GM04504 (cell line): ENCODE measurements at places on chromosomes 11 and 22.
A peak's percentile ranks its signal among the peaks of the same experiment; 100 is the strongest.

DNA sequence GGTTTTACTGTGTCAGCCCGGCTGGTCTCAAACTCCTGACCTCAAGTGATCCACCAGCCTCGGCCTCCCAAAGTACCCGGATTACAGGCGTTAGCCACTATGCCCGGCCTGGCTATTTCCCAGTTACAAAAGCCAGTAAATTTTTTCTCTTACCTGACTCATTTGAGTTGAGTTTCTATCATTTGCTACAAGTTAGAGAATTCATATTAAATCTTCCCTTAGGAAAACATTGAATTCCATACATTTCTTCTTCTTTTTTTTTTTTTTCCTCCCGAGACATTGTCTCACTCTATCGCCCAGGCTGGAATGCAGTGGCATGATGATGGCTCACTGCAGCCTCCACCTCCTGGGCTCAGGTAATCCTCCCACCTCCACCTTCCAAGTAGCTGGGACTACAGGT is 26.0 kb downstream of the CHEK2 start:
- no peak for DNase-seq

DNA sequence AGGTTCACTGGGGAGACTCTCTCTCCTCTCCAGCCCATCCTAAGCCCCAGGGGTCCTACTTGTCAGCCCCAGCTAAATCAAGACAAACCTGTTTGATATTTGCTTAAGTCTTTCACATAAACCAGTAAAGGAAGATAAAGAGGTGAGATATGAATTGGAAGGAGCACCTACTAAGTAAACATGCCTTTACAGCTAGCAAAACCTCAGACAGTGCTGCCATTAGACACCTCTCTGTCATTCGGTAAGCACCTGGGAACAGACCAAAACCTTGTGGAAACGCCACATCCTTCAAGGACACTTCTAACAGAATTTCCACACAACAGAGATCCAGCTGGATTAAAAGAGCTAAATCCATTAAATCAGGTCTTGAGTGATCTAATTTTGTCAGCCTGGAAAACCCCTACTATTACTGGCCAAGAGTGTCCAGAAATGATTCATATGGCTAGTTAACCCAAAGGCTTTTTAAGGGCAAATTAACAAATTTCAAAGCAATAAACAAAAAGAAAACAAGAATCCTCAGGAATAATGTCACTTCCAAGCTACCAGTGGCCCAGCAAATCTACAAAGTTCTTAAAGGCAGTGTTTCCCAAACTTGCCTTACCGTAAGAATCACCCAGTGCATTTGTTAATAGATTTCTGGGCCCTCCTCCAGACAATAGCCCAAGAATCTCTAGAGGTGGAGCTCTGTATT is 2.4 kb downstream of the VPS37C start:
- peak; percentile 58 for DNase-seq

DNA sequence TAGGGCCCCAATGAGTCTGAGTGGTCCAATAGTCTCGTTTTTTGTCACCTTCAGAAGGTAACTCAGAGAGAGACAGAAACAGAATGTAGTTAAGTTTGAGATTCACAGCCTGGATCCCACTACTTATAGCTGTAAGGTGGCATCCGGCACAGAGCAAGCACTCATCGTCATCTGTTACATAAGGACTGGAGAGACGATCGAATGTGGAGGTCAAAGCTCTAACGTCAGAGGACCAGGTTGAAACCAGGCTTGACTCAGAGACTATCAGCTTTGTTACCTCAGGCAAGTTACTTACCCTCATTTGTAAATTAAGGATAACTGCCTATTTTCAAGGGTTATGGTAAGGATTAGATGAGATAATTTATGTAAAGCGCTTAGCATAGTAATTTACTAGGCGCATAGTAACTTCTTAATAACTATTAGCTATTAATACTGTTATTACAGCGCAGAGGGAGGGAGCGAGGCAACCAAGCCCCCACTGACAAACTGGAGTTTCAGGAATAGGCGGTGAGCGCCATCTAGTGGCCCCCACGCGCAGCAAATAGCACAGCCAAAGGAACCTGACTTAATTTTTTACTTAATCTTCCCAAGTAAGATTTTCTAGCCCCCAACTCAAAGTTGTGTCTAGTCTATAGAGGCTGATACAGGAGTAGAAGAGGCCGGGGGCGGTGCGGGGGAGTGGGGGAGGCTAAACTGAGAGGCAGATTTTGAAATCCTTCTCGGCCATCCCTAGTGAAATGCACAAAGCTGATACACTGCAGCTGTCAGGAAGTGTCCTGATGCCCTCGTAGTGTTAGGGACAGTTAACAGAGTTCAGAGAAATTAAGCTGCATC is 29.0 kb upstream of the API5 start:
- peak; percentile 3 for DNase-seq

DNA sequence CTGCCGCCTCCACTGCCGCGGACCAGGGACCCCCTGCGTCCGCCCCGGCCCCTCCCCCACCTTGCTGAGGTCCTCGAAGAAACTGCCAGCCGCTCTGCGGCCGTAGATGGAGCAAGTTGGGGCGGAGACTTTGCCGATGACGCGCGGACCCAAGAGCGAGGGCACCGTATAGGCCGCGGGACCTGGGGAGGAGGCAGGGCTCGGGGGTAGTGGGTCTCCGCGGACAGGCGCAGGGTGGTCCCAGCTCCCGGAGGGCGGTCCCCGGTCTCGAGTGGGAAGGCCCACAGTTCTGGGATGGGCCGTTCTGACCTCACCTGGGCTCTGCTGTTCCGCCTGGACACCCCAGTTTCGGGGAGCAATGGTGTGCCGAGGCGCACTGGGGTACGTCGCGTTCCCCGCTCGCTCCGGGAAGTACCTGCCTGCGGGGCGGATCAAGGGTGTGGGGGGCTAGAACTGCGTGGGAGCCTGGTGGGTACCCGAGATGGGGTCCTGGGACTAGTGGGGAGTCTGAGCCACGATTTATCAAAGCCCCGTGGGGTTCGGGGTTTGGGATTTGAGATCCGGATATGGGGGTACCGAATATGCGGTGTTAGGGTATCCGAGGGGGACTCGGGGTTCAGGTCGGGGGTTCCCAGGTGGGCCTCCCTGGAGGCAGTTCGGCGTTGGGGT is 1.2 kb upstream of the TYMP start:
- DNase-seq, result no peak

GRCh38 chr11:2740275-2740940 is 40.6 kb upstream of the KCNQ1OT1 start:
- no peak for DNase-seq

- DNase-seq, result no peak
Observed at GRCh38 chr11:4146772-4147098, 52.1 kb downstream of the RRM1 start.

GRCh38 chr22:40156001-40156516 is 21.7 kb upstream of the TNRC6B start:
- no peak for DNase-seq

- DNase-seq, result no peak
Observed at GRCh38 chr11:47375020-47375419, 3.3 kb downstream of the SPI1 start.

DNA sequence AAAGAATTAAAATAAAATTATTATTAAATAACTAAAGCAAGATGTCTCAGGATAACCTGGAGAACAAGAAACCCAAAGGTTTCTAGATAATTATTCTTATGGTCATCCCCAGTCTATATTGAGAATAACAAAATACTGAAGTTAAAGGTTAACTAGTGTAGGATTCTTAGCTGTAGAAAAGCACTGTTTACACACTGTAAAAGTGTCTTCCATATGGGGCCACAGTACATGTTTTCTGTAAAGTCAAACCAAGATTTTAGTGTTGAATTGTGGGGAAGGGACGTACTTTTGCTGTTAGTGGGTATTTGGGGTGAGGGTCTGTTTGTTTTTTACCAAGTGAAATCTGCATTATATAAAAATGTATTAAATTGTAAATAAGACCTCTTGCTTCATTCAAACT is 47.5 kb upstream of the SOX6 start:
- DNase-seq, result no peak

GRCh38 chr11:95068549-95068948 is 1.8 kb downstream of the SRSF8 start:
- DNase-seq, result peak; percentile 87

DNA sequence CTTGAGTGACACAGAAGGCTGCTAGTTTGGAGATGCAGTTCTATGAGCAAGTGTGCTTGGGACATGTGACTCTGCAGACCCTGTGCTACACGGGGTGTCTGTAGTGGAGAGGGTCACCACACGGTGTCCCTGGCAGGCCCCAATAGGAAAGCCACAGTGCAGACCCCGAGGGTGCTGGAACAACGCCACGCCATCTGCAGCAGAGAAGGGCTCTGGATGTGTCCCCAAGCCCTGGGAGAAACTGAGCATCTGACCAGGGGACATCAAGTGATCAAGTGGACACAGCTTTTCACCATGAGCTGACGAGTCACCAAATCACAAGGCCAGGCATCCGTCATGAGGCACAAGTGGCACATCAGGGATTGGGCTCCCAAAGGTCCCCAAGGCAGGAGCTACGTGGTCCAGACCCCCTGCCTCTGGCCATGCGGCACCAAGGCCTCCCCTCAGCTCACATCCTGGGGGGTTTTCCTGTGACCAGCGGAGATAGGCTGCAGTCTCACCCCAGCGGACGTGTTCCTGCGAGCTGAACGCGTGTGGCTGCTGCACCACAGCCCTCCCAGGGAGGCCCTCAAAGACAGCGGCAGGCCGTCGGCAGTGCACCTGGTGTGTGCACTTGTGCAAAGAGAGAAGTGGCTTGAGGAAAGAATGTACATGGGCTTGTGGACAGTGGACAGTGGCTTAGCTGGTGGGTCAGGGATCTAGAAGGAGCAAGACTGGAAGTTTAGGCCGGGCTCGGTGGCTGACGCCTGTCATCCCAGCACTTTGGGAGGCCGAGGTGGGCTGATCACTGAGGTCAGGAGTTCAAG is 96.7 kb downstream of the RPS6KA4 start:
- no peak for DNase-seq

DNA sequence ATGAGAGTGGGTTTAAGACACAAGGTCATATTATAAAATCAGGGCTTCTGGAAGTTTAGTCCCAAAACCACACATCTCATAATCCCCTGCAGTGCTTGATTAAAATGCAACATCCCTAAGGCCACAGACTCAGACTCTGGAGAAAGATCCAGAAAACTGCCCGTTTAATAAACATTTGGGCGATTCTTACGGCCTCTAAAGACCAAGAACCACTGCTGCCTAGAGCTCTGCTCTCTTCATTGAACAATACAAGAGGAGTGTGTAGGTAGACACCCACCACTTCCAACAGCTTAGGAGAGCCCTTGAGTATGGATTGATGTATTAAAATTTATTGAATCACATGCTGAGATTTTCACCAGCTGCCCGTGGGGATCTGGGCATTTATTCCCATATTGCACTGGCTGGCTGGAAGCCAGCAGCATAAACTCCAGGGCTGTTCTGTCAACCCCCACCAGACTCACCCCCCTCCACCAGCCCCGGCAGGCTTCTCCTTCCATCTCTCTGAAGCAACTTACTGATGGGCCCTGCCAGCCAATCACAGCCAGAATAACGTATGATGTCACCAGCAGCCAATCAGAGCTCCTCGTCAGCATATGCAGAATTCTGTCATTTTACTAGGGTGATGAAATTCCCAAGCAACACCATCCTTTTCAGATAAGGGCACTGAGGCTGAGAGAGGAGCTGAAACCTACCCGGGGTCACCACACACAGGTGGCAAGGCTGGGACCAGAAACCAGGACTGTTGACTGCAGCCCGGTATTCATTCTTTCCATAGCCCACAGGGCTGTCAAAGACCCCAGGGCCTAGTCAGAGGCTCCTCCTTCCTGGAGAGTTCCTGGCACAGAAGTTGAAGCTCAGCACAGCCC is 749 bp upstream of the BEST1 start:
- DNase-seq, result peak; percentile 89

- DNase-seq, result no peak
Observed at GRCh38 chr11:7281809-7282208, 30.1 kb downstream of the SYT9 start.

- DNase-seq, result peak; percentile 82
Observed at GRCh38 chr22:40498420-40499208, 128.2 kb downstream of the SGSM3 start.

GRCh38 chr22:22666307-22667091 is 22.1 kb downstream of the GGTLC2 start:
- no peak for DNase-seq

- DNase-seq, result no peak
Observed at GRCh38 chr22:26956371-26956770, 299.0 kb downstream of the MIAT start.

DNA sequence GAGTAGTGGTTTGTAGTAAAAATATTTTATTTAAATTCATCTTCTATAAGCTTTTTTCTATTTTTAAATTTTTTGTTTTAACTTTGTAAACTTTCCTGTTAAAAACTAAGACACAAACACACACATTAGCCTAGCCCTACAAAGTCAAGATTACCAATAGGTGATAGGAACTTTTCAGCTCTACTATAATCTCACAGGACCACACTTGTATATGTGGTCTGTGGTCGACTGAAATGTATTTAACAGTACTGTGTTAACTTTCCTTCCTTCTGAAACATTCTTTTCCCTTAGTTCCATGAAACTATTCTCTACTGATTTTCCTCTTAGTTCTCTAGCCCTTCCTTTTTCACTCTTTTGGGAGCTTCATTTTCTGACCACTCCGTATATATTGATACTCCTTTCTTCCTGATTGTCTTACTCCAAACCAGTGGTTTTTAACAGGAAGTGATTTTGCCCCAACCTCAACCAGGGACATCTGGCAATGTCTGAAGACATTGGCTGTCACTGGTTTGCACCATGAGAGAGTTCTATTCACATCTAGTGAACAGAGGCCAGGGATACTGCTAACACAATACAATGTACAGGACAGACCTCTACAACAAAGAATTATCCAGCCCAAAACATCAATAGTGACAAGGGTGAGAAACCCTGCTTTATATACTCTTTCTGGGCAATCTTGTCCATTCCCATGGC is 8.8 kb downstream of the ZW10 start:
- no peak for DNase-seq

DNA sequence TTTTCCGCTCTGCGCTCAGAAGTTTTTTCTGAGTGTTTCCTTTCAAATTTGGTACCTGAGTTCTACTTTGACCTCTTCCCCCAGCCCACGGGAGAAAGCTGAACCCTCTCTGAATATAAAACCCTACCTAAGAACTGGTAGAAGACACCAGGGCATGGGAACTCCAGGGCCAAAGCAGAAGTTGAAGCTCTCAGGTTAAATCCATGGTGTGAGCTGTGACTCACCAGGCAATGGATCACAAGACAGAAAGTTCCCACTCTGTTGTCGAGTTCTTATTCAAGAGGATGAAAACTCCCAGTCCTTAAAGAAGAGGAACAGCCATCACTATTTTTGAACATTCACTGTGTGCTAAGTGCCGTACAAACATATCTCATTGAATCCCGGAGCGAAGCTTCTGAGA is 8.9 kb downstream of the TMEM218 start:
- DNase-seq, result no peak

- DNase-seq, result no peak
Observed at GRCh38 chr11:69924308-69925161, 105.3 kb upstream of the FGF3 start.
